ENCODE measurements at places on chromosomes 6 and 20.

- no peak for DNase-seq
Observed at GRCh38 chr6:87729965-87730719, 28.1 kb upstream of the AKIRIN2 start.

GRCh38 chr6:2497922-2498623 lies 252.6 kb downstream of the MYLK4 start:
- no peak for DNase-seq

GRCh38 chr20:6036213-6036612 lies 17.6 kb downstream of the LRRN4 start:
- DNase-seq: no peak

DNA sequence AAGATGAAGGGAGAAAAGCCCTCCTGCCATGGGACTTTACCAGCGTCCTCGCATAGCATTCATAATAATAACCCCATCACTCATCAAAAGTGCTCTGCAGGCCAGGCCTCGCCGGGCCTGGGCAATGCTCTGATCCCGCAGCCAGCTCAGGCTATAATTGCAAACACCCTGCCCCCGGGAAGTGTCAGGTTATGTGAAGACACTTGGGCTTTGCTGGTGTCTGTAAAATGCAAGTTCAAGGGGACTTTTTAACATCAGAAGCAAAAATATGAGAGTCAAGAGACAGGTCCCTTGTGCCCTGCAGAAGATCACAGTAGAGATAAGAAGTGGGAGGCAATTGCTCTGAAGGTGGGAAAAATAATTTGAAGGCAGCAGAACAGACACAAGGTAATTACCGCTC lies 381.0 kb downstream of the MAFB start:
- no peak for DNase-seq

GRCh38 chr6:35368038-35368887 lies 25.9 kb downstream of the PPARD start:
- peak; percentile 55 for DNase-seq

DNA sequence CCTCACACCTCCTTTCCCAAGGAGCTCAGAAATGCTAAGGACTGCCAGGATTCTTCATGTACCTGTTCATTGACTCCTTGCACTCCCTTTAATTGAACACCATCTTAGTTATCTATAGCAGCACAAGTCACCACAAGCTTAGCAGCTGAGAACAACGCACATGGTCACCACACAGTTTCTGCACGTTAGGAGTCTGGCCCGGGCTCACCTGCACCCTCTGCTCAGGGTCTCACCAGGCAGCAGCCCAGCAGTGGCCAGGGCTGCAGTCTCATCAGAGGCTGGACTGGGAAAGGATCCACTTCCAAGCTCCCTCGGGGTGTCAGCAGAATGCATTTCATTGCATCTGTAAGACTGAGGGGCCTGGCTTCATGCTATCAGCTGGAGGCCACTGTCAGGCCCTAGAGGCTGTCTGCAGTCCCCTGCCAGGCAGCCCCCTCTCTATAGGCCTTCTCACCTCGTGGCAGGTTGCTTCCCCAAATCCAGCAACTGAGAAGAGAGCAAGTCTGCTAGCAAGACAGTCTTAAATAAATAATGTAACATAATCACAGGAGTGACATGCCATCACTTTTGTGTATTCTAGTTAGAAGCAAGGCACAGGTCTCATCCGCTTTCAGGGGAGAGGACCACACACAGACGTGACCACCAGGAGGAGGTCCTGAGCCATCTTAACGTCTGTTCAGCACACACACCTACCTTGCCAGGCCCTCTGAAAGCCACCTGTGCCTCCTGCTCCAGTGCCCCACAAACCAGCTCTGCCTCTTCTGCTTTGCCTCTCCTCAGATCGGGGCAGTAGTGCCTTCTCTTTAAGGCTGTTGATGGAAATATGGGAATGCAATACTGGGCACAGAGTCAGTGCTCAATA lies 165.2 kb upstream of the CST7 start:
- no peak for DNase-seq

GRCh38 chr6:111614833-111615582 lies 9.3 kb upstream of the TRAF3IP2 start:
- no peak for DNase-seq

- no peak for DNase-seq
Observed at GRCh38 chr20:12093057-12093796, 175.5 kb downstream of the BTBD3 start.

DNA sequence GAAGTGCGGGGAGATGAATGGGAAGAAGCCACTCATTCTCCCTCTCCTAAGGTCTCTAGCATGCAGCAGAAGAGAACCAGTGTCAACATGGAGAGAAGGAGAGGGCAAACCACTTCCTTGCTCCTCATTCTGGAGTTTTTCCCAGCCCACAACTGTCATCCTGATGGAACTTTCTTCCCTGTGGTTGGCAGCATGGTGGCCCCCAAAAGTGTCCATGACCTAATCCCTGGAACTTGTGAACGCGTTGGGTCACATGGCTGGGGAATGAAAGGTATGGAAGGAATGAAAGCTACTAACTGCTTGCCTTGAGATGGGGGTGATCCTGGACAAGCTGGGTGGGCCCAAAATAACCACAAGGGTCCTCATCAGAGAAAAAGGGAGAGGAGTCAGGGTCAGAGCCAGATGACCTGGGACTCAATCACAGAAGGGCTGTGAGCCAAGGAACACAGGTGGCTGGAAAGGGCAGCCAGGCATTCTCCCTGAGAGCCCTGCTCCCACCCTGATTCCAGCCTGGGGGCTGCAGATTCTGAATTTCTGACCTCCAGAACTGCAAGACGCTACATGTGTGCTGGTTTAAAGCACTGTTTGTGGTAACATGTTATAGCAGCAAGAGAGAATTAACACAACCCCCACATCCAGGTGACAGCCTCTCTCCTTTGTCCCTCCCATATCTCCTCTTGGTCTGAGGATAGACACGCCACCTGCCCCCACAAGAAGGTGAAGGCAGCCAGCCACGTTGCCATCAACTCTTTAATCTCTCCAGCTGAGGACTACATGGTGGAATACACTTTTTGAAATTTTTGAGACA lies 63.2 kb downstream of the PYGB start:
- DNase-seq: peak; percentile 83

DNA sequence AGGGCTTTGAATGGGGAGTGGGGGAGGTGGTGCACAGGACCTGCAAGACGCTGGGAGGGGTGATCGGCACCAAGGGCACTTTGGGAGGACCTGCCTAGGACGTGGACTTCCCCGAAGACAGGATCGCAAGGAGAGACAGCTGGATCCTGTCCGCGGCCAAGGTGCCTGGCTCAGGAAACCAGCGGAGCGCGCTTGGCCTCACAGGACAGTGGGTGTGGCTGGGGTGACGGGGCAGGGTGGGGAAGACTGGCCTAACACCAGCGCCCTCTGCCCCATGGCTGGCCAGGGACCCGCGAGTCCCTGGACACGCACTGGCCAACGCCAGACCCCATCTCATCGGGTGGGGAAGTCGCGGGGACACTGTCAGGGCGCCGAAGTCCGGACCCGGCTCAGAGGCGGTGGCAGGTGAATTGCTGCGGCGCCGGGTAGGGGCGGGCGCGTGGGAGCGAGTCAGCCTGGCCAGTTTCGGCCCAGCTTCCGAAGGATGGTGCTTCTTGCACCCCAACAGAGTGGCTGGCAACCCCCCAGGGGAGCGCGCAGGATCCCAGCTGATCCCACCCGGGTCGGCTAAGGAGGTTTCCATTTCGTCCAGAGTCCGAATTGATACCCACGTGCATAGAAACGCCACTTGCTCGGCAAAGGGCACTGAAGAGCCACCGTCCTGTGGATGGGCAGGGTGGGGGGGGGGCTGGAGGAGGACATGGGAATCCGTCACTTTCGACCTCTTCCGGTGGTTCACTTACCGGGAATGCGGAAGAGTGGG lies 785 bp upstream of the THBD start:
- DNase-seq: peak; percentile 32

DNA sequence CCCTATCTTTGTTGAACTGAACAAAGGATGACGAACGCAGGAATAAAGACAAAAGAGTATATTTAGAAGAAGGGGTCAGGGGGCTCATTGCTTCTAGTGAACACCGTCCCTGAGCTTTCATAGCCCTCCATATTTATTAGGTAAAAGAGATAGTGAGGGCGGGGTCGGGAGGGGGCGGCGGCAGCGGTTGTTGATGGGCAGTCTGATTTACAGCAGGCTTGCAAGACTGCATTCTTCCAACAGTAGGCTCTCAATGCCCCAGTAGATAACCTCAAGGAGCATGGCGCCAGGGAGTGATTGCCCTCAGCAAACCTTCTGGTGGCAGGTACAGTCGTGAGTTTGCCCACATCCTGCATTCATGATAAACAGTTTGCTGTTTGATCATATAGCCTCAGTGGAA lies 563.3 kb upstream of the SYNCRIP start:
- no peak for DNase-seq

GRCh38 chr6:169778646-169779045 lies 27.2 kb downstream of the ERMARD start:
- DNase-seq: no peak

- DNase-seq: no peak
Observed at GRCh38 chr6:138035070-138035469, 72.1 kb downstream of the PERP start.

DNA sequence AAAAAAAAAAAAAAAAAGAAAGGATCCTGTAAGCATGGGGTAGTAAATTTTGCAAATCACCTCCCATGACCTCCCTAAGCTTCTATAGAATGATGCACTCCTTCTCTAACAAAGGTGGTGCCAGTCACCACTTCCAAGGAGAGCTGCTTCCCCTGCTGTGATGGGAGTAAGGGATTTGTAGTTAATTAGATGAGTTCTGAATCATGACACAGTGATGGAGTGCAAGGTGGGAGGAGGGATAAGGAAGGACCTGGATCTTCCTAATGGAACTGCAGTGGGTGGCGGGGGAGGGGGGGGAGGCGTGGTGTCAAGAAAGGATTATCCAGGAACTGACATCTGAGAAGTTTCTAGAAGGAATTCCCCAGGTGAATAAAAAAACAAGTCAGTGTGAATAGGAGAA lies 47.8 kb downstream of the NRN1 start:
- DNase-seq: no peak

- DNase-seq: no peak
Observed at GRCh38 chr6:140855520-140855919, 1277.2 kb upstream of the GJE1 start.

- no peak for DNase-seq
Observed at GRCh38 chr6:102485480-102485879, 1092.0 kb downstream of the GRIK2 start.

DNA sequence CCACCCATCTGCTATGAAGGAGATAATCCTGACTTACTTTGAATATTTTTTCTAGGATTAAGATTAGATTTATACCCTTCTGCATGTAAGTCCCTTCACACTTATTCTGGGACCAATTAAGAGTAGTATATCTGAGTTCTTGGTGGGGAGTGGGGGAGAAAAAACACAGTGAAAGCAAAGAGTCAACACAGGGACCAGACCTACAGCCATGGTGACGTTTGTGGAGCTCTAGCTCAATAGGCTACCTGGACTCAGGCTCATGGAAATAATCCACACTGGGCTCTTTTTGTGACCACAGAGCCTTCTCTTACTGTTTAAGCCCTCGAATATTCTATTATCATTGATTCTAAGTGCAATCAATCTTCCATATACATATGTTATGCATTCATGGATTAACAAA lies 491.4 kb downstream of the LMBRD1 start:
- DNase-seq: no peak

- no peak for DNase-seq
Observed at GRCh38 chr6:140105857-140106256, 731.4 kb upstream of the CITED2 start.

- peak; percentile 69 for DNase-seq
Observed at GRCh38 chr6:30722280-30723112, 2.3 kb downstream of the TUBB start.

DNA sequence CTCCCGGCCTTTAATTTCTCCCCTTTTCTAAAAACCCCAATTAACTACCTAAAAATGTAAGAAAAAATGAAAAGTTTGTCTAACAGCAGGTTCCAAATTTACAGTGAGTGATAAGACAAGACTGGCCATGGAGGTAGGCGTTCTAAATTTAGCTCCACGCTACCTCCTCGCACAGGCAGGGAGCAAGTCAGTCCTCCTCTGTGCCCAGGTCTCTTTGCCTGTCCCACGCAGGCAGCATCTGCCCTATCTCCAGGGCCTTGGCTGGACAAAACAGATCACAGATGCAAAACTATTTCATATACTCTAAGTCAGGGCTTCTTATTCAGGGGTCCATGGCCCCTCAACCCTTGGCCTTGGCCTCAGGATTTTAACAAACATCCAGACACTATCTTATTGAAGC lies 98.0 kb upstream of the JARID2 start:
- no peak for DNase-seq

GRCh38 chr6:108133594-108134179 lies 32.1 kb upstream of the NR2E1 start:
- peak; percentile 89 for DNase-seq

GRCh38 chr20:17857639-17858449 lies 110.8 kb downstream of the SNX5 start:
- no peak for DNase-seq

DNA sequence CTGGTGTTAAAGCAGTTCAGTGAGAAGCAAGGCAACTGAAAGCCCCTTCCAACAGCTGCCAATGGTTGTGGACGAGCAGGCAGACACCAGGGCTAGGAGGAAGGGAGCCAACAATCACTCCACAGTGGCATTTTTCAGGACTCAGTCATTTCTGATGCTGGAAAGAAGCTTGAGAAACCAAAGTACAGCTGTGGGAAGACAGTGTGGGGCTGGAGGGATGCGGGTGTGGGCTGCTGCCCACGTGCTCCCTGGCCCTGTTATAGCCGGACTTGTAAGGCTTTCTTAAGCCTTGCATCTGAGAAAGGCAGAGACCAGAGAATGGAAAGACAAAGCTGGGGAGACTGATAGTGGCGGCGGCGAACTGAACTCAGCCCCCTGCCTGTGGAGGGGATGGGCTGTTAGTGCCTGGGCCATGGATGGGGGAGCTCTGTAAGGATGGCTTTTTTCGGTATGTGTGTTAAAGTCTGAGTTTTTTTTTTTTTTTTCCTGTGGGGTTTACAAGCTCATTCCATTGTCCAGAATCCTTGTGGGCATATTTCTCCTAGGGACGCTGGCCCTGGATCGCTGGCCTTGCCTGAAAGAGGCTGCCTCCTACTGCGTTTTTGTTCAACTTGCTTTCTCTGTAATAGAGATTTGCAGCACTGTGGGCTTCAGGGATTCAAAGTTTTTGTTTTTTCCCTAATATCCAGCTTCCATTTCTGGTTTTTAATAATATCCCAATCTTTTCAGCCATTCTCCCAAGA lies 91.7 kb downstream of the GJA10 start:
- DNase-seq: peak; percentile 69

DNA sequence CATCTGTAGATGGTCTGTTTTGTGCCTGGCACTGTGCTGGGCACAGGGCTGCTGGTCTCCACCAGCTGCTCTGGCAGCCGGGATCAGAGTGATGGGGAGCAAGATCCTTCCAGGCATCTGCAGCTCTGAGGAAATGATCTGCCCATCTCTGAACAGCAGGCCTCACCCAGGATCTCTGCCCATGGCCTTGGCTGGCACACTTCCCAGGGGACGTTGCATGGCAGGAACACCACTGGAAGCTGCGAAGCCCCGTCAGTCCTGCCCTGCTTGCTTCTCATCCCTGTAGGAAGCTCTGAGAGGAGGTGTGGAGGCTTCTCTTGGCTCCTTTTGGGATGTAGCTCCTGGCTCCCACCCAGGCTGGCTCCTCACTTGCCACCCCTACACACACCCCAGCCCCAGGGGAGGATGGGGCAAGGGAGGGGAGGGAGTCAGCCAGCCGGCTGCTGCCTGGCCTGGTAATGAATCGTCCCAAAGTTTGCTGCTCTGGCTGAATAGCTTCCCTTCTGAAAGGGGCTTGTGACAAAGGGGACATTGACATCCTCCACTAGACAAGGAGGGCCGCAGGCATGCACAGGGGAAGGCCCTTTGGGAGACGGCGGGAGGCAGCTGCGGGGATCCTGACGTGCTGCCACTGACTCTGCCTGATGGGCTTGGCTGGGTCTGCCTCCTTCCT lies 108.9 kb downstream of the VEGFA start:
- no peak for DNase-seq

Measured in AG08396 (cell line).